ENCODE measurements at places on chromosomes 16 and 17.

GRCh38 chr17:79131701-79132100 is 57.1 kb downstream of the ENGASE start:
- DNase-seq: no peak

DNA sequence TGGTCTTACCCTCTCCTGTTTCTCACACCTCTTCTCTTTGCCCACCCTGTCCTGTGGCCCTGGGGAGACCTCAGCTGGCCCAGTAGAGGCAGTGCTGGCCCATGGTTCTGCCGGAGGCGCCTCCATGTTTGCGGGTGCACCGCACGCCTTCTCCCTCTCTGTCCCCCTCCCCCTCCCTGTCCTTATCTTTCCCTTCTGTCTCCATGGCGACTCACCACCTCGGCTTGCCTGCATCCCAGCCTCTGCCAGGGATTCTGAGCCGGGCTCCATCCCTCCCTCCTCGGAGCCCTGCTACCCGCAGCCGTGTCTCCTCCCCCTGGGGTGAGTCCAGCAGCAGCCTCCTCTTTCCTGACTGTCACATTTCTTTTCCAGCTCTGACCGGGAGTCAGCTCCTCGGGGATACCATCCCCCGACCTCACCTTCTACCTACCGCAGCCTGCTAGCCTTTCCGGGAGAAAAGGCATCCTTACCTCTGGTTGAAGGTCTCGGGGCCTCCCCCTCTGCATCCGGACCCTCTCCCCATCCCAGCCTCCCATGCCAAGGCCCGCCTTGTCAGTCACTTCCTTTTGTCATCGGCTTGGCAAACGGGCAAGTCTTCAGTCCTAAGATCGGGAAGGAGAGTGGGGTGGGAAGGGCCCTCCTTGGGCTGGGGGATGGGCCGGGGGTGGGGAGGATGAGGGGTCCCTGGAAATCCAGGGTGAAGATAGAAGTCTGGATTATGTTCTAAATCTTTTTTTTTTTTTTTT is at the start of gene RNF112:
TSS of gene RNF112 (plus strand) at position 358 of the 746 bp plus-strand sequence. CDS start at position 535, 177 bp downstream.
- no peak for DNase-seq

- no peak for DNase-seq
Observed at GRCh38 chr16:57883953-57884654, 81.8 kb upstream of the KIFC3 start.

DNA sequence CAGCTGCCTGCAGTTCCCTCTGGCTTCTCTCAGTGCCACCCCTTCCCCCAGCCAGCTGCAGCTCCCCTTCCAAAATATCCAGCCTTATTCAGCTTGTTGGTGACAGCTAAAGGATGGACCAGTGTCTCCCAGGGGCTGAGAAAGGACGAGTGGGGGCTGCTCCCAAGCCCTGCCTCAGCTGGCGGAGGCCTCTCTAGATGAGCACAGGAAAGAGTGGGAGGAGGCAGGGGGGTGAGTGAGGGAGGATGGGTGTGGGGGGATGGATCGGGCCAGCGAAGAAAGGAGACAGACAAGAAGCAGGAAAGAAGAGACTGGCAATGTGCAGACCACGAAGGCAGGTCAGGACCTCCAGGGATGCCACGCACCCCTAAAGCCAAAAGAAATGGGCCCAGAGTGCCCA is 17.5 kb downstream of the PIPOX start:
- no peak for DNase-seq

GRCh38 chr16:49200223-49200820 is 81.3 kb downstream of the CBLN1 start:
- DNase-seq: no peak
